ENCODE measurements at places on chromosomes 13 and 19. TPM values are rescaled to one million over a fixed set of nuclear protein-coding genes. Genes with fewer than 3 reads are reported as not detected.

DNA sequence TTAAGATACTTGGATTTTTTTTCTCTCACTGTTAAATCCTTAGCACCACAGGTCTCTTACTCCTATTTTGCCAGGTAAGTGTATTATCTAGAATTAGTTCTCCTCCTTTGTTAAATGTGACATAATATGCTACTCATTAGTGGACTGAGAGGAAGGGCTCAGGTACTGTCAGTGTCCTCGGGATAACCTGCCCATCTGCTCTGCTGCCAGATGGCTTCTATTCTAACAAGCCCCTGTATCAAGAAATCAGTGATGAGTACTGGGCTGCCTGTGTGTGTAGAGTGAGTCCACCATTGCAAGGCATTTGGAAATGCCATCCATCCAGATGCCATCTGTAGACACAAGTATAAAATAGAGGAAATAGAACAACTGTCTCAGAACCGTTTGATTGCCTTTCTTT lies 209.6 kb downstream of the ATP8A2 start:
- H3K27me3 ChIP-seq: no peaks in the 10 kb centered on the region
- no peaks in the 10 kb centered on the region for H3K36me3 ChIP-seq
- H3K4me3 ChIP-seq: no peak overlapping the region

DNA sequence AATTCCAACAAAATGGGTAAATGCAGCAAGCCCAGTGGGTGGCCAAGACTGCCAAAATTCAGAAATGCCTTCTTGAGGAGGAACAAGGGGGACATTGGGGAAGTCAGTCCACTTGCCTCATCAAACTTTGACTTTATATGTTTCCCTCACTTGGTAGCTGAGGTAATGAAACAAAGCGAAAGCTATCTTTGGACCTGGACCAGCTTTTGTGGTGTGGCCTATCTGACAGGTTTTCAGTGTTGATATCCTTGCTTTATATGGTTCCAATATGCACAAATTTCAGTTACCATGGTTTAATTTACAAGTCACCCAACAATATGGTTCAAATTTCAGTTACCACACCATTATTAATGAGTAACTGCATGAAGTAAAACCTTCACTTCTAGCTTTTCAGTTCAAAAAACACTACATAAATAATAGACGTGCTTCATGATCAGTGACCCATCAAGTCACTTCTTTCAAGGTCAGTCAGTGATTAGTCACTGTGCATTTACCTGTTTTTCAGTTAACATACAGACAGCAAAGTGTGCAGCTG lies 17.7 kb upstream of the POU4F1 start:
- no peak overlapping the region for H3K4me3 ChIP-seq
- H3K27me3 ChIP-seq: no peaks in the 10 kb centered on the region
- H3K27ac ChIP-seq: no peak overlapping the region
- H3K36me3 ChIP-seq: peaks cover 4% of the 10 kb centered on the region
- no peak for DNase-seq
- H3K4me1 ChIP-seq: no peaks in the 10 kb centered on the region

GRCh38 chr19:17406046-17406886 lies 836 bp upstream of the BST2 start:
- peaks cover 5% of the 10 kb centered on the region for H3K36me3 ChIP-seq
- peaks cover 23% of the 10 kb centered on the region for H3K4me1 ChIP-seq
- peak overlapping the region; percentile 89 for H3K27ac ChIP-seq
- no peaks in the 10 kb centered on the region for H3K27me3 ChIP-seq
- peak overlapping the region; percentile 25 for H3K4me3 ChIP-seq
- DNase-seq: no peak

DNA sequence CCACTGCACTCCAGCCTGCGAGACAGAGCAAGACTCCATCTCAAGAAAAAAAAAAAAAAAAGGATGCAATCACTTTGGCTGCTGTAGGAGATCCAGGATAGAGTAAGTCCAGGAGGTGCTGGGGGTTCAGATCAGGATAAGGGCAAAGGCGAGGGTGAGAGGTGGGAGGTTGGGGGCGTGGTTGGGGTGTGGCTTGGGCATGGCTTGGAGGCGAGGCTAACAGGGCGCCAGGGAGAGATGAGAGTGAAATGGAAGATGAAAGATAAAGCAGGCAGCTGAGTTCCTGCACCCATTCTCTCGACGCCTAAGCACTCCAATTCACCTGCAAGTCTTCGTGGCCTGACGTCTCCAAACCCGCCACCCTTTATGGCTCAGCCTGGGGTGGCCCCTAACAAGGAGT lies 25.0 kb upstream of the ZNRF4 start:
- H3K36me3 ChIP-seq: no peaks in the 10 kb centered on the region
- H3K27ac ChIP-seq: no peak overlapping the region

- H3K27ac ChIP-seq: no peak overlapping the region
- DNase-seq: peak; percentile 63
- H3K4me1 ChIP-seq: no peaks in the 10 kb centered on the region
These were observed 376.5 kb downstream of the KLF12 start for GRCh38 chr13:73757481-73758233.

- H3K27me3 ChIP-seq: no peaks in the 10 kb centered on the region
- H3K27ac ChIP-seq: peak overlapping the region; percentile 100
- peaks cover 21% of the 10 kb centered on the region for H3K4me1 ChIP-seq
- H3K4me3 ChIP-seq: peak overlapping the region; percentile 58
- peaks cover 29% of the 10 kb centered on the region for H3K36me3 ChIP-seq
These were observed 1.0 kb downstream of the MBOAT7 start for GRCh38 chr19:54188215-54188871.

- no peak overlapping the region for H3K4me3 ChIP-seq
- DNase-seq: no peak
- no peaks in the 10 kb centered on the region for H3K4me1 ChIP-seq
- no peaks in the 10 kb centered on the region for H3K27me3 ChIP-seq
These were observed 278.3 kb downstream of the UQCRFS1 start for GRCh38 chr19:28934631-28935030.

OVOL3 gene
- not detected for total RNA-seq

ZNF135 gene
- total RNA-seq: 11.7 TPM

Measured in muscle of leg (tissue), 16 donors.